Ureter (tissue), 1 donor: ENCODE measurements at places on chromosomes 11 and 22. TPM values are rescaled to one million over a fixed set of nuclear protein-coding genes. Genes with fewer than 3 reads are reported as not detected.
A peak's percentile ranks its signal among the peaks of the same experiment; 100 is the strongest.

DMC1 gene
- total RNA-seq: 2.2 TPM

GLYATL2 gene
- total RNA-seq: not detected

TBX1 gene
- 13.0 TPM for total RNA-seq

TTC28 gene
- 56.8 TPM for total RNA-seq

GRCh38 chr11:27573024-27573423 lies 66.5 kb upstream of the LIN7C start:
- no peak for DNase-seq

- DNase-seq: no peak
These were observed 4.3 kb upstream of the PEX26 start for GRCh38 chr22:18073467-18073866.

- DNase-seq: no peak
These were observed 43.4 kb upstream of the NNMT start for GRCh38 chr11:114252767-114253166.

- no peak for DNase-seq
These were observed 25.2 kb downstream of the TSPAN32 start for GRCh38 chr11:2327032-2327431.

- DNase-seq: no peak
These were observed 26.6 kb downstream of the TIMP3 start for GRCh38 chr22:32828150-32828549.

GRCh38 chr22:31292236-31292989 lies at the start of gene PIK3IP1:
PIK3IP1 (minus strand) TSS chr22:31292488; CDS start chr22:31292344, 144 bp downstream.
- peak; percentile 92 for DNase-seq
